NCI-H1048 (cell line): ENCODE measurements at places on chromosomes 5 and 9.

GRCh38 chr5:114265432-114266060 lies 96.3 kb upstream of the KCNN2 start:
- DNase-seq = no peak

DNA sequence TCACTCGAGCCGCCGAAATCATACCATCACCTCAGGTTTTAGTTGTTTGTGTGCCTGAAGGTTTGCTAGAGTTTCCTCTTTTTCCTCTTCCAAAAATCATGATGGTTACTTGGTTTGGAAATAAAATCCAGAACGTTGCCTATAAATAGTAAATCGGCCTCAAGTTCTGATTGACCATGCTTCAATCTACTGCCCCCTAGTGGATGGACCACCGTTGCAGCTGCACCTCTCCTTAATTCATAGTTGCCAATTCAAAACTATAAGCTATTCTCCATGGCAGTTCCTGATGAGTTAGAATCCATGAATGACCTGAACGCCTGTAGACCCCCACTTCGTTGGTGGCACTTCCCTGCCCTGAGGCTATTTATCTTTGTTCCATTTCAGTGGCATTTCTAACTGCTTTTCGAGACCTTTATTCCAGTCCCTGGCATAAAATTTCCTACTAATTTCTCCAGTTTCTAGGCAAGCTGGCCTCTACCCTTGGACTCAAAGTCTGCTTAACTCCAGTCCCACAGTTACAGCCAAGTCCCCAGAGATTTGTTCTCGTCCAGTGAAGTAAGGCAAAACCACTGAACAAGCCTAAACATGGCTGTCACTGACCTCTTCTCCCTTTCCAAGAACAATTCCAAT lies 422.6 kb downstream of the EFNA5 start:
- DNase-seq = peak; percentile 29

GRCh38 chr9:129173296-129174101 lies 4.6 kb downstream of the IER5L start:
- DNase-seq = no peak

DNA sequence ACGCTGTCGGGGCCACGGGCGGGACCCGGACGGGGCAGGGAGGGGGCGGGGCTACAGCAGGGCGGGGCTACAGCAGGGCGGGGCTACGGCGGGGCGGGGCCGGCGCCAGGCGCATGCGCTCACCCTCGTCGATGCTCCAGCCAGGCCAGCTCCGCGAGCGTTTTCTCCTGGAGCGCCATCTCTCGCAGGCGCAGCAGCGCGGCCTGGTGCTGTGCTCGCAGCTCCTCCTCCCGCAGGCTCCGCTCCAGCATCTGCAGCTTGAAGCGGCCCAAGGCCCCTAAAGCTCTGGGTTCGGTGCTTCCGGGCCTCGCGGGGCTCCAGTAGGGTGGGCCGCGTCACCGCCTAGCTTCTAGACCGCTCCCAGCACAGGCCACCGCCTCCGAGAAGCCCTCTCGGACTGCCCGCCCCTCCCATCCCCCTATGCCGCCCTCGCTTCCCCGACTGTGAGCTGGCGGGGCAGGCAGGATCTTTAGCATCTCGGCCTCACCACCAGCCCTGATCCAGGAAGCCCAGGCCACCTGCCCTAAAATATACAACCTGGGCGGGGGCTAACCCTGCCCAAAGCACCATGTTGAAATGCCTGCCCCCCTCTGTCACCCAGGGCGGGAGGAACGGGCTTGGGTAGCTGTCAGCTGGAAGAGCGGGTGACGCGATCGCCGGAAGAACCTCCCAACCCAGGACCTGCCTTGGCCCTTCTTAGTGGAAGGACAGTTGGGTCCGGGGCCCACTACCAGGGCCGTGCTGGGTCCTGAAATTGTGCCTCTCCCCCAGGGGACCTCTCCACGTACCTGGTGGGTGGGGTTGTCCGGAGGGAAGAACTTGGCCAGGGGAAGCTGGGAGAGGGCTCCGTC lies 21.9 kb upstream of the QSOX2 start:
- DNase-seq = peak; percentile 45

GRCh38 chr5:109451146-109451545 lies 41.4 kb upstream of the PJA2 start:
- no peak for DNase-seq

DNA sequence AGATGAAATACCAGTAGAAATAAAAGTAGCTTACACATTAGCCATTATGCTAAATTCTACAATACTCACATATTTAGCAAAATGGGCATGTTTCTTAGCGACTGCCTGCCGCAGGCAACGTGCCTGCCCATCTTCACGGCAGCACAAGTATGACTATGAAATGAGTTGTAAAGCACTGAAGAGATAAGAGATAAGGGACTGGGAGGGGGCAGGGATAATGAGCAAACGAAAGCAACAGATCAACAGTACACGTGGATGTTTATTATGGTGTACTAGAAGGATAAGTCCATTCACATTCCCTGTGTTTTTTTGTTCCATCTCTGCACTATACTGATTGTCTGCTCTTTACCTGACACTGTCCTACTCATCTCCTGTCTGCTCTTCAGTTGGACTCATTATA lies 44.1 kb upstream of the KCNN2 start:
- no peak for DNase-seq

DNA sequence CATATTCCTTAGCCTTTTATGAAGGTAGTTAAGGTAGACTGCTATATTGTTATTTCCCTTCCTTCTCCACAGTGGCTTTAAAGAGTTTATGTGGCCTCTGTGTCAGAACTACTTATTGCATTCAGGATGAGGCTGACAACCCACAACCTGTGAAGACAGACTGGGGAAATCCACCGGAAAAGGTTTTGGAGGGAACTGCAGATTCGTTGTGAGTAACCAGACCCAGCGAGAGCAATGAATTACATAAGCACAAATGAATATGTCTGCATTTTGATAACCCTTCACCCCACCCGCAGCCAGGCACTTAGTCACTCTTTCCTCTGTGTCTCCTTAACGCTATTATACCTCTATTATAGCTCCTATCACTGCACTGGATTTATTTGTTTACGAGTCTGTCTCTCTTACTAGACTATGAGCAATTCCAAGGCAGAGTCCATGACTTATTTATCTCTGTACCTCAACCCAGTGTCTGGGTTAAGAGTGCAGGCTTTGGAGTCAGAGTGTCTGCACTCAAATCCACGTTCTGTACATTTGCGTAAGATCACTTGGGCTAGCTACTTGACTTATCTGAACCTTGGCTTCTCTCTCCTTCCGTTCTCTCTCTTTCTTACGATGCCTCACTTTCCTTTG lies 19.2 kb downstream of the KCTD16 start:
- no peak for DNase-seq

GRCh38 chr5:168979135-168979534 lies 321.8 kb downstream of the SLIT3 start:
- no peak for DNase-seq

GRCh38 chr9:132160802-132161742 lies 786 bp upstream of the NTNG2 start:
- no peak for DNase-seq

- no peak for DNase-seq
Observed at GRCh38 chr5:38807570-38808483, 38.0 kb upstream of the OSMR start.

DNA sequence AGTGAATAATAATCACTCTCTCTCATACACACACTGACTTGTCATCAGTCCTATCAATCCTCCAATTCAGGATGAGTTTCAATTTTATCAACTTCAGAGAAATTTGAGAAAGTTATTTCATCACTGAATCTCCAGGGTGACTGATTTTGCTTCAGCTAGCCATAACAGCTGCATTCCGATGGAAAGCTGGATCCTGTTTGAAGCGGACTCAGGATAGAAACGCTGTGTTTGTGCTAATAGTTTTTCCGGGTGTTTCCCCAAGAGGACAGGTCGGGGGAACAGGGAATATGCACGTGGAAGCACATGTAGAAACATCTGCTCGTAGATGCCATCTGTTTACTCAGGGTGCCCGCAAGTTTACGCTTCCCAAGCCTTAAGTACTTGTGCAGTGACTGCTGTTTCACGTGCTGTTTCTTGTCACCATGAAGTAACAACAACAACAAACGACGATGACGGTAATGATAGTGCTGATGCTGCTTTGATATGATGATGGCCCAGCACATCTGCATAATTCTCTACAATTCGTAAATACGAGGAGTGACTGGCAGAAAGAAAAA lies 263.7 kb upstream of the DAPK1 start:
- DNase-seq = no peak

DNA sequence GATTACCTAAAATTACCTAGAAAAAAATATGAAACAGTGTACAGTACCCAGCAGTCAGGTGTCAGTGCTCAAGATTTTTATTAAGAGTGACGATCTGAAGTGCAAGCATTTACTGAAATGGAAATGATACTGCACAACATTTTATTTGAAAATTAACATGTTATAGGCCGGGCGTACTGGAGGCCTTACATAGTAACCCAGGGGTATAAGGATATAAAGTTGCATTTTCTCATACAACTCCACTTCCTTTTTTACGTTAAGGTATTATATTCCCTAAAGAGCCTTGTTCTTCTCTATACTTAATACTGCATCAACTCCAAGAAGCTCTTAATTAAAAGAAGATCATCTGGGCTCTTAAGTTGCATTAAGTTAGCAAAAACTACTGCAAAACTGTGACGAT lies 3.3 kb downstream of the MAT2B start:
- no peak for DNase-seq

- DNase-seq = no peak
Observed at GRCh38 chr9:98107926-98108325, 11.1 kb downstream of the TRIM14 start.

- DNase-seq = no peak
Observed at GRCh38 chr9:109926421-109926869, 146.4 kb downstream of the PALM2AKAP2 start.

- DNase-seq = no peak
Observed at GRCh38 chr9:36165826-36166167, 3.4 kb upstream of the CCIN start.

DNA sequence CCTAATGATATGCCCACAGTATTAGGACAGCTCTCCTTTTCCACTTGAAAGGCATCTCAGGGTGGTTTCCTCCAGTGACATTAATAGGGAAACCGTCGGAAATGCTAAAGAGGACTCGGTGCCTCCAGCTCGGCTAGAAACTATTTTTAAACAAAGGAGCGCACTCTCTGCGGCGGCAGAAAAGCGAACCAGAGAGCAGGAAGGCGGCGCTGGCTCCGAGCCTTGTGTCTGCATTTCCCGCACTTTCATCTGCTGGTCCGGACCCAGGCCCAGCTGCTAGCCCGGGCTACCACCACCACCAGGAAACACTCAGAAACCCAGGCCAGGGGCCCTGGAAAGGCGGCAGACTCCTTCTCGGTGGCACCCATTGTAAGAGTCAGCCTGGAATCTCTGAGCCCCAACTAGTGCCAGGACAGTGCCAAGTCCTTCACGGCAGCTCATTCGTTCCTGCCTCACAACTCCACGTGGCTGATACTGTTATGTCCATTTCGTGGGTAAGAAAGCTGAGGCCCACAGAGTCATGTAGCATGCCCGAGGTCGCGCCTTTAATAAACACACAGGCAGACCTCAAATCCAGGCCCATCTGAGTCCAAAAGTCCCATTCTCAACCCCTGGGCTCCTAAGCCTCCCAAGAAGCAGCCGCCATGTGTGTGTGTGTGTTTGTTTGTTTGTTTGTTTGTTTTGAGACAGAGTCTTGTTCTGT lies 73.9 kb downstream of the VAV2 start:
- DNase-seq = no peak

DNA sequence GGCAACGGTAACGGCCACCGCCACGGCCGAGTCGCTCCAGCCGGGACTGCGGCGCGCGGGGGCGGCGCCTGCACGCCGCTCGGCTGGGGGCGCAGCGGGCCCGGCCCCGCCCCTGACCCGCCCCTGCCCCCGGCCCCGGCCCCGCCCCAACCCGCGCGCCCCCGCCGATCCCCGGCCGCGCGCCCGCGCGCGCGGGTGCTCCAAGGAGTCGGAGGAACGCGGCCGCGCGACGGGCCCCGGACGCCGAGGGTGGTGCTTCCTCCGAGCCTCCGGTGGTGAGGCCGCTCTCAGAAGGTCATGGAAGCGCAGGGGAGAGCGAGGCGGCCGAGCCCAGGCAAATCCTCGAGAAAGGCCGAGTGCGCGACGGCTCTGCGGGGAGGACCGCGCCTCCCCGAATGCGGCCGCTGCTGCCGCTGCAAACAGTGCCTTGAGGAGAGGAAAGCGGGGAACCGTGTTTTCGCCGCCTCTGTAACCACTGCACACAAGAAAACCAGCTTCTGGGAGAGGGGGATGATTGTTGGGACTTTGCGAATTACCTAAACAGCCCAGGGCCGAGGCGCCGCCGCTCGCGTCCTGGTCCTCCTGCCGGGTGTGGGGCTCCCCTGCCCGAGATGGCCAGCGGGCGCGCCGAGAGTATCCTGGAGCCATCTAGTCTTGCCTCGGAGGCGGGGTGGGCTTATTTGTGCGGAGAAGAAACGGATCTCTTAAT lies at the start of gene LIFR:
Gene LIFR, minus strand, starts transcription at position 48 of the 709 bp plus-strand sequence. CDS start 25,999 bp downstream, outside the sequence.
- DNase-seq = no peak

GRCh38 chr5:132227485-132228240 lies at the start of gene P4HA2:
Gene P4HA2 (minus strand): TSS chr5:132227853. CDS start chr5:132218626, 9,227 bp downstream.
- DNase-seq = peak; percentile 34

GRCh38 chr9:80004714-80005113 lies 432.9 kb downstream of the TLE4 start:
- no peak for DNase-seq

- DNase-seq = no peak
Observed at GRCh38 chr5:119435436-119436132, 16.7 kb upstream of the HSD17B4 start.
